ENCODE measurements at places on chromosomes 12 and 14.

DNA sequence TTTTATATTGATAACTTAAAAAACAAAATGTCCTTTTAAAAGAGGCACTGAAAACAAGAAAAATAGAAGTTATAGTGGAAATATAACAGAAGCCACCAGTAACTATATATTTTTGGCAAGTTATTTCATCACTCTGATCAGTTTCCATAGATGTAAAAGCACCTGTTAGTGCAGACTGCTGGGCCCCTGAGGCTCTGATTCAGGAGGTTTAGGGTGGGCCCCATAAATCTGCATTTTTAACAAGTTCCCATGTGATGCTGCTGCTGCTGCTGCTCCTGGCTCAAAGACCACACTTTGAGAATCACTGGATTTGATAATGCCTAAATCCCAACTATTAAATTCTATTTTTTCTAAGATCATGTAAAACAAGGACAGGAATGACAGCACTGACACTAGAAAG lies 251.1 kb downstream of the MED13L start:
- no peak for DNase-seq

DNA sequence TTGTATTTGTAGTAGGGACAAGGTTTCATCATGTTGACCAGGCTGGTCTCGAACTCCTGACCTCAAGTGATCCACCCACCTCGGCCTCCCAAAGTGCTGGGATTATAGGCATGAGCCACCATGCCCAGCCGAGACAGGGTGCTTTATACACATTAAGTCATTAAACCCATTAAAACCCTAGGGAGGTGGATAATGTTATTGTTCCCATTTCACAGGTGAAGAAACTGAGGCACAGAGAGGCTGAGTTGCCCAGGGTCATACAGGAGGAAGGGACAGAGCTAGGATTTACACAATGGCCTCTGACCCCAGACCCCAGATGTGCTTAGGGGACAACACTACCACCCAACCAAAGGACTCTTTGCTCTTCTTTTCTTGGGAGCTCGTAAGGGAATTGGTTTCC lies 51.0 kb upstream of the RIN3 start:
- DNase-seq, result no peak

DNA sequence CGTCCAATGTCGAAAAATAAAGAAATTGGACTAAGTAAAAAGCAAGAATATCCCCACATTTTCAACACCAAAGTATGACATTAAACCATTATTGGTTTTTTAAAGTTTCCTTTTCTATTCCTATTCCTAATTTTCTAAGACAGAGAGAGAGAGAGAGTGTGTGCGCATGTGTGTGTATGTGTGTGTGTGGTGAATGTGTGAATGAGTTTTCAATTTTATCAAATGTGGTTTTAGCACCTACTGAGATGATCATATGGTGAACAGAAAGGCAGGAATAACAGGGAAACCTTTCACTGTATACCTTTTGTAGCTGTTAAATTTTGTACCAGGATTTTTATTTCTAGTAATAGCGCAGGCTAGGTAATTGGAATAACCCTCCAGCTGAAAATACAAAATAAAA lies 80.4 kb upstream of the RAP1B start:
- DNase-seq, result no peak

DNA sequence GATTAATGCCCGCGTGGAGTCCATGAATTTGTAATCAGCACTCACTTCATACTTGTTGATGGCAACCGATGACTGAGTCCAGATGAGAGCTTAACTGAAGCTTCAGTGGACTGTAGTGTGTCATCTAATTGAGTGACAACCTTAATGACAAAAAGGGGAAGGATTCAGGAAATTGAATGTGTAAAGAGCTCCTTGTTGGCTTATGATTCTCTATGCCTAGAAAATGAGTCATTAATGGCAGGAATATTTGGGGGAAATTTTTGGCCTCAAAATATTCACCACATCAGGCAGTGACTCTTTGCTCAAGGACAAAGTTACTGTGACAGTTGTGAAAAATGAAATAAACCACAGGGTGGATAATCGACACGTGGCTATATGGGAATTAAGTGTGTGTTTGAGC lies 55.3 kb upstream of the STON2 start:
- no peak for DNase-seq

DNA sequence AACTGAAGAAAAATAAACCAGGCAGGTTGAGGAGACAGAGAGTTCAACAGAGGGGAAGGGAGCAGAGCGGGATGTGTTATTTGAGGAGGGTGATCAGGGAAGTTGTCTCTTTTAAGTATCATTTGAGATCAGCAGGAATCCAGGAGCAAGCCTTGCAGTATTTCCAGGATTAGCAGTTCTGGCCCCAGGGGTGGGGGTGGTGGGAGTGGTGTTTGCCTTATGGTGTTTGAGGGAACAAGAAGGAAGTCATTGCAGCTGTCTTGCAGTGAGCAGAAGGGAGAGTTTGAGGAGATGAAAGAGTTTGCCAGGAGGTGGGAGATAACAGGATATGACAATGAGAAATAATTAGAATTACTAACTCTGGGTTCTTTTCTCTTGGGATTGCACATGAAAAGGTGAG lies 418.6 kb downstream of the NELL2 start:
- no peak for DNase-seq

GRCh38 chr14:104697892-104698583 lies 8.6 kb downstream of the INF2 start:
- DNase-seq, result no peak

GRCh38 chr14:75877292-75877691 lies 104.5 kb downstream of the TGFB3 start:
- no peak for DNase-seq

GRCh38 chr12:68007033-68007432 lies 17.8 kb downstream of the IFNG-AS1 start:
- no peak for DNase-seq

- DNase-seq, result peak; percentile 53
These were observed 584 bp downstream of the ACVR1B start for GRCh38 chr12:51951843-51952722.

GRCh38 chr14:31960039-31960438 lies 117.1 kb upstream of the ARHGAP5 start:
- no peak for DNase-seq

GRCh38 chr12:112749081-112749480 lies 42.5 kb upstream of the RPH3A start:
- no peak for DNase-seq

- DNase-seq, result peak; percentile 73
These were observed 15.1 kb downstream of the CCDC177 start for GRCh38 chr14:69559581-69560011.

DNA sequence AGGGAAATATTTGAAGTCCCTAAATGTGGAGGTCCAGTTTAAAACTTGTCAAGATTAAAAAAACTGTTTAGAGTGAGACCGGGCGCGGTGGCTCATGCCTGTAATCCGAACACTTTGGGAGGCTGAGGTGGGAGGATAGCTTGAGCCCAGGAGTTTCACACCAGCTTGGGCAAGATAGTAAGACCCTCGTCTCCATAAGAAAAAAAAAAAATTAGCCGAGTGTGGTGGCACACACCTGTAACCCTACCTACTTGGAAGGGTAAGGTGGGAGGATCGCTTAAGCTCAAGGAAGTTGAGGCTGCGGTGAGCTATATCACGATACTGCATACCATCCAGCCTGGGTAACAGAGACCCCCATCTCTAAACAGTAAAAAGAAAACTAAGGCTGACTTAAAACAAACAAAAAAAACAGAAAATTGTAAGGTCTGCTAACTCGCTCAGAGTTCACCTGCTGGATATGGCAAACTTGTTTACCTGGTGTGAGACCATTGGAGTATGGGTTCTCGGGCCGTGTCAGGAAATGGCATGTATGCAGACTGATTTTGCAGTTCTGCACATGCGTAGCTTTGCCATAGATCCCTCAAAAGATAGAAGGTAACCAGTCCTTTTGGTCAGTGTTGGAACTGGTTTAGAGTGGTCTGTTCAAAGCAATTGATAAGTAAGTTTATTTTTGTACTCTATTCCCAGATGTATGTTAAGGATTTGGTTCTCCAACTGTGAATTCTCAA lies 2.1 kb downstream of the RNF10 start:
- no peak for DNase-seq

DNA sequence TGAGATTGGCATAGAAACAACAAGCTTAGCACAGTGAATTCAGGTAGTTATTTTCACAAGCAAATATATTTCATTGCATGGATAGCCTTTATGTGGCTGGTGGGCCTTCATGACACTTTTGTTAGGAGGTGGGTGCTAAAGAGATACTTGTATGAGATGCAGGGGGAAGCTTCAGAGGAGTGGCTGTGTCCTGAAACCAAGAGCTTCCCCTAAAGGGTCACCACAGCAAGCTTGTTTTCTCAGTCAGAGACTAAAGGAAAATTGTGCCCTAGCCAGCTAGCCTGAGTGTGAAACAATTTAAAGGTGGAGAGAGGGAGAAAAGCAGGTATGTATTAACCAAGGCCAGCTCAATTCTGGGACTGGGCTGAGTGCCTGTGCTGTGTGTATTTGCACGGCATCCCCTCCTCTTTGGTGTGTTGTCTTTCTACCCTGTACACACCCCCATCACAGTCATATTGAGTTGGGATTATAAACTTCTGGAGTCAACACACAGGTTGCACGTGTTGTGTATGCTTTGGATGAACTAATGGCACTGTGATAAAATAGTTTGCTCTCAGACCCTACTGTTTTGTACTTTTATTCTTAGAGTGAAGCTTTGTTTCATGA lies 79.2 kb downstream of the RASSF8 start:
- DNase-seq, result no peak

DNA sequence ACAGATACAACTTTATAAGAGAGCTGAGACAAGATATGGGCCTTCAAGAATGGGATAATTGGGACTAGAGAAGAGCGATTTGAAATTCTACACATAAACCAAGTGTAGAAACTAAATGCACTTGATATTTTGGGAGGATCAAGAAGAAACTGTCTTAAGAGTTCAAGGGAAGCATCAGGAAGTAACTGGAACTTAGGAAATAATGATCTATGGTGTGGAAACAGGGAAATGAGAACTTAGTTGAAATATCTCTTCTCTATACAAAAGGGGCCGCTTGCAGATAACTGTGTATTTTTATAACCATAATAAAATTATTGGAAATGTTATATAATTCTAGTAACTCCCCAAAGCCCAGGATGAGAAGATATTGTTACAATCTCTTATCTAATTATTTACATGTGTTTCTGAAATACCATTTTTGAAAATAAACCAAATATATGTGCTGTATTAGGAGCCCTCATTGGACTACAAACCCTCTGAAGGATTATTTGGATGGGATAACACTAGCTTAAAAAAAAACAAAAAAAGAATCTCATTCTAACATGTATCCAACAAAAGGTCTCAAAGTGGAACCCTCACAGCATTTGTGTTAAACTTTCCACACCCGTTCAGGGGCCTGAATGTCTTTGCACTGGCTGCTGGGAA lies 84.7 kb upstream of the FLRT2 start:
- no peak for DNase-seq

DNA sequence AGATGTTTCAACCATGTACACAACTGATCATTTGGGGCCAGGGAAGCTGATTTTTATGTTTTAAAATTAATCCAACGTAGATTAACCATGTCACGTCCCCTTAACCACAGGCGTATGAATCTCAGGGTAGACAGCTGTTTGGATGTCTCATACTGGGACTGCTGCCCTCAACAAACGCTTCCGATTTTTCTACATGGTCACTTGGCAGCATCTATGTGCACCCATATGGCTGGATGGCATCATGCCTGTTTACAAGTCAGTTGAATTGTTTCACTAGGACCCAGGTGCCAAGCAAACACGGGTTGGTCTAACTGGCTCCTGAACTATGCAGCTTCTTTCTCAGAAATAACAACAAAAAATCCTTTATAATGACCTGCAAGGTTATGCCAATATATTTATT lies 393.8 kb downstream of the NPAS3 start:
- no peak for DNase-seq

DNA sequence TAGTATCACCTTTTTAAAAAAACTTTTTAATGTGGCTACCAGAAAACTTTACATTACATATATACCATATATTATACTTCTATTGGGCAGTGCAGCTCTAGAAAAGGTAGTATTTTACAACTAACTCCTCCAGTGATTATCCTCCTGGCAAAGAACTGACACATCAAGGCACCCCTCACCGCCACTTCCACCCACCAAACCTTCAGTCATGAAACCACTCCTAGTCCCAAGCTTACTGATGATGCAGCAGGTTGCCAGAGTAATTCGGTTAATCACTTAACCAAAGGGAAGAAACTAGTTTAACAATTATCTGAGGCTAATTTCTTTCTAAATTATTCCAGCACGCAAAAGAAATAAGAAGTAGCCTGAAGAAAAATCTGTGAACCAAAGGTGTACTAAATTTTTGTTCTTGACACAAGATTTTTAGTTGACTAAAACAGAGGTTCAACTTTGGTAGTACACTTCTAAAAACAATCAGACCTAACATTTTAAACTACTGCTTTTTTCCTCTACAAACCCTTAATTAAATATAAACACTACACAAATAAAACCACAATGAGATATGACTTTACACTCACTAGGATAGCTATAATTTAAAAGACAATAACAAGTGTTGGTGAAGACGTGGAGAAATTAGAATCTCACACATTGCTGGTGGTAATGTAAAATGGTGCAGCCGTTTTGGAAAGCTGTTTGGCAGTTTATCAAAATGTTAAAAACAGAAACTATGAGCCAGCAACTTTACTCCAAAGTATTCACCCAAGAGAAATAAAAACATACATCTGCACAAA lies 16.7 kb downstream of the SPPL3 start:
- DNase-seq, result no peak

- DNase-seq, result peak; percentile 49
These were observed 1.1 kb downstream of the ARHGAP5 start for GRCh38 chr14:32078023-32078857.

DNA sequence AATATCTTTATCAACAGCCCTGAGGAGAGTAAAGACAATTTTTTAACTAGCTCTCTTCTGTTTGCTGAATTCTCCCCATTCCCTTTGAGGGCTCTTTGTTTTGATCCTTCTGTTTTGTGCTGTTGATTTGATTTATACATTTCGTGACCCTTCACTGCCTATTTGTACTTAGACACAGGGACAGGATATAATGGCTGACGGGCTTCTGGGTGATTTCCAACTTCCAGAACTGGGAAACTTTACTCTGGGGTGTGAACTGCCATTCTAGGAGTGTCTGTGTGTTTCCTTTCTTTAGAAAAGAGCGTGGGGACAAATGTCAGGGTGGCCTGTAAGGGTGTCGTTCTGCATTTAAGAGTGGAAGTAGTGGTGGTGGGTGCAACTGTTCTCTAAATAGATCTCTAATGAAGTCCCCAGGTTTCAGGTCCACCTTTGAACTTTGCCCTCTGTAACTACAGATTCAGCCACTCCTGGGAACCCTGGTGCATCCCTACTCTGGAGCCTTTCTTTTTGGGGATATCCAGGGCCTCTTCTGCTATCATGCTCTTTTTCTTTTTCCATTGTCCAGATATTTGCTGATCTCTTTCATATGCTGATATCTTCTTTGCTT lies 22.3 kb upstream of the SSPN start:
- DNase-seq, result no peak

GRCh38 chr14:91906374-91906773 lies 39.0 kb upstream of the TC2N start:
- DNase-seq, result no peak

- no peak for DNase-seq
These were observed 1426.9 kb downstream of the AACS start for GRCh38 chr12:126492181-126492580.

GRCh38 chr14:72776701-72777261 lies 117.1 kb downstream of the DPF3 start:
- no peak for DNase-seq

Measured in NCI-H146 (cell line).